ENCODE measurements at places on chromosomes 2 and 18.
A peak's percentile ranks its signal among the peaks of the same experiment; 100 is the strongest.

DNA sequence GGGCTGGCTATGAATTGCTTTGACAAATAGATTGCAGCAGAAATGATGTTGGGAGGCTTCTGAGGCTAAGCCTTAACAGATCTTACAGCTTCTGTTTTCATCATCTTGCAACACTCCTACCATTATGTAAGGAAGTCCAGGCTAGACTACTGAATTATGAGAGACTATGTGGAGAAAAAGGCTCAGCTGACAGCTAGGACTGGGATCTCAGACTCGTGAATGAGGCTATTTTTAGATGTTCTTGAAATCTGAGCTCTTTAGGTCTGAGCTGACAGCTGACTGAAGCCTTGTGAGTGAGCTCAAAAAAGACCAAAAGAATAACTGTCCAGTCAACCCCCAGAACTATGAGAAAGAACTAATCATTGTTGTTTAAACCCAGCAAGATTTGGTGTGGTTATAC, 70.3 kb downstream of the VWC2L start:
- peak; percentile 1 for DNase-seq

GRCh38 chr2:207489251-207489650, 40.5 kb upstream of the CREB1 start:
- no peak for DNase-seq

DNA sequence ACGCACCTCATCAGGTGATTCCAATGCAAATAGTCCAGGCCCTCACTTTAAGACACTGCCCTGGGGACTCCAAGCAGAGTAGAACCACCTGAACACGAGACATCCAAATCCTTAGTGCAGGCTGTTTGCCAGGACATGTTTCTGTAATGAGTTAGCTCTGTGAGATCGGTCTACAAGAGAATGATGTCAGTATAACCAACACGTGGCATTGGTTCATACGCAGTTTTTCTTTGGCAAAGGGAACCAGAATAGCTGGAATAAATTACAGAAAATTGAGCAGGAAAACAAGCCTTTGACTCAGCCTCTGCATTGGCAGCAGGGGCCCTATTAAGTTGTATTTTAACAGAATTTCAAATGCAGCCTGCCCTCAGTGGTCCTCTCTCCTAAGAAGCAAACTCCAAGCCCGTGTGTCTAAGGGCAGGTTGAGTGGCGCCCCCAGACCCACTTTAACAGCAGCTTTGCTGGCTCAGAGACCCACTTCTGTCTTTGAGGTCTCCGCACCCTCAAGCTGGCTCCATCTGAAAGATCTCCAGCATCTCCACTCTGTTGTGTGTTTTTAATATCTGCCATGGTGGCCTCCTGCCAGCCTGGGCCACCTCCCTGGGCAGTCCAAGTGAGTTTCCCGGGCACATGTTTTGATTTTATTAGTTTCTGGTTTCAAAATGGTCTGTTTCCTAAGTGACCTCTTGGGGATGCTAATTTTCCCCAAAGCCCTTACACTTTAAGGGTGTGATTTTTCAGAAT, 61.3 kb downstream of the ALPK2 start:
- peak; percentile 98 for DNase-seq

GRCh38 chr2:160538559-160539355, 45.1 kb upstream of the RBMS1 start:
- DNase-seq, result no peak

GRCh38 chr2:205908212-205909183, 177.5 kb downstream of the INO80D start:
- DNase-seq, result peak; percentile 67

GRCh38 chr2:110657724-110658305, 20.0 kb downstream of the BUB1 start:
- DNase-seq, result no peak

DNA sequence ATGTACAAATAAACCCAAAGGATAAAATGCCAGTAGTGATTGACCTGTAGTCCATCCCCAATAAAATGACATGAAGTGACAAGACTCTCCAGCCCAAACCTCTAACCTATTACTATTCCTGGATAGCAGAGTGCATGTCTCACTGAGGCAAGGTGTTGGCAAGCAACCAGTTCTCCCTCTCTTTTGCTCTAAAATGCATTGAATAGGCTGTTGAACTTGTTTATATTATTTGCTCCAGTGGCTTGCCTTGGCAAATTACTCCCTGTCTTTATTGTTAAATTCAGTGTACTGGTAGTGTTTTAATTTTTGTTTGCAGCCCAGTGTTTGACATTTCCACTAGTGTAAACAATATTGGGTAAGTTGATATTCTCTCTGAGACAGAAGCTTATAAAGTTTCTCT, 70.5 kb downstream of the CSRNP3 start:
- DNase-seq, result no peak

- DNase-seq, result no peak
Observed at GRCh38 chr2:109404681-109405080, 209.1 kb downstream of the SEPTIN10 start.

- DNase-seq, result no peak
Observed at GRCh38 chr2:240554767-240555493, 2.9 kb downstream of the ANKMY1 start.

DNA sequence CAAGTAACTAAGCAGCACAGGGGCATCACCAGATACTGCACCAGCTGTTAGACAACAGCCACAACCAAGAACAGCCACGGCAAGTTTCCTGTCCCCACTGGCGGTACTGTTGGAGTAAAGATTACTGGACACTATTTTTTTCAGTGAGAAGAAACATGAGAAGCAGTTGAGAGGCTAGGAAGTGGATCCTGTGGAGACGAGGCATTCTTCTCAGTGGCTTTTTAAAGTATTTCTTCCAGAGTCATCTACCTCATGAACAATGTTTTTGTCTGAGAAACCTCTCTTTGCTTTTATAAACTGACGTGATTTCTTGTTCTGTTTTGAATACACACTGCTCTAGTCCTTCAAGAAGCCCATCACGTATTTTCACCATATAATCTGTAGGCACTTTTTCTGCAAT, 18.8 kb downstream of the TM4SF20 start:
- no peak for DNase-seq

DNA sequence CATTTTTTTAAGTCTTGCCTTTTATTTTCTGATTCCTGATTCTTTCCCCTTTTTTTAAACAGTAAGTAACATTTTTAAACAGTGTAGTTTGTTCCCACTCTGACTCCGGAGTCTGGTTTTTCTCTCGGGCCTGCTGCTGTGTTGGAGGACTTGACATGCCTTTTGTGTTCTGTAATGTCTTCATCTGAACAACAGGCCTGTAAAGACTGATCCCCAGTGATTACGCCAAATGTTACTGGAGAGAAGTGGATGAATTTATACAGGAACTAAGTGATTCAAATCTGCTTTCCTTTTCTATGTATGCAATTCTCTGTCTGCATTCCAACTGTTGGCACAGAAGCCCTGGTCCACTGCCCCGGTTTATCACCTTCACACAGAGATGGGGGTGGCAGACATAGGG, 54.3 kb upstream of the RMDN2 start:
- DNase-seq, result peak; percentile 61

- peak; percentile 66 for DNase-seq
Observed at GRCh38 chr2:62760555-62760954, 55.0 kb downstream of the EHBP1 start.

GRCh38 chr2:223760838-223761502, 76.4 kb downstream of the AP1S3 start:
- DNase-seq, result peak; percentile 80

- DNase-seq, result no peak
Observed at GRCh38 chr2:33378556-33379210, 97.8 kb upstream of the RASGRP3 start.

- no peak for DNase-seq
Observed at GRCh38 chr18:13642440-13642827, 83.9 kb downstream of the FAM210A start.

DNA sequence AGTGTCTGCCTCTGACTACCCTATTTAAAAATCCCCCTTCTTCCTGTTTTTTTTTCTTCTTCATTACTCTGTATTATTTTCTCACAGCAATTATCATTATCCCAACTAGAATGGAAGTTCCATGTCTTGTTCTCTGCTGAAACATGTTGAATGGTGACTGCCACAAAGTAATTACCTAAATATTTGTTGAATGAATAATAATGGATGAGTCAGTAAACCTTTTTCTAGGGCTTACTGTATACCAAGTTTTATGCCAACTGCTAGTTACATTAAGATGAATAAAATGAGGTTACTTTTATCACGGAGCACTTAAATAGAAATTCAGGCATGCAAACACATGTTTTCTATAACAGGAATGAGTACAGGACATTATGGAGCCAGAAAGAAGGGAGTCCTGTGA, 490.6 kb downstream of the THSD7B start:
- peak; percentile 84 for DNase-seq

DNA sequence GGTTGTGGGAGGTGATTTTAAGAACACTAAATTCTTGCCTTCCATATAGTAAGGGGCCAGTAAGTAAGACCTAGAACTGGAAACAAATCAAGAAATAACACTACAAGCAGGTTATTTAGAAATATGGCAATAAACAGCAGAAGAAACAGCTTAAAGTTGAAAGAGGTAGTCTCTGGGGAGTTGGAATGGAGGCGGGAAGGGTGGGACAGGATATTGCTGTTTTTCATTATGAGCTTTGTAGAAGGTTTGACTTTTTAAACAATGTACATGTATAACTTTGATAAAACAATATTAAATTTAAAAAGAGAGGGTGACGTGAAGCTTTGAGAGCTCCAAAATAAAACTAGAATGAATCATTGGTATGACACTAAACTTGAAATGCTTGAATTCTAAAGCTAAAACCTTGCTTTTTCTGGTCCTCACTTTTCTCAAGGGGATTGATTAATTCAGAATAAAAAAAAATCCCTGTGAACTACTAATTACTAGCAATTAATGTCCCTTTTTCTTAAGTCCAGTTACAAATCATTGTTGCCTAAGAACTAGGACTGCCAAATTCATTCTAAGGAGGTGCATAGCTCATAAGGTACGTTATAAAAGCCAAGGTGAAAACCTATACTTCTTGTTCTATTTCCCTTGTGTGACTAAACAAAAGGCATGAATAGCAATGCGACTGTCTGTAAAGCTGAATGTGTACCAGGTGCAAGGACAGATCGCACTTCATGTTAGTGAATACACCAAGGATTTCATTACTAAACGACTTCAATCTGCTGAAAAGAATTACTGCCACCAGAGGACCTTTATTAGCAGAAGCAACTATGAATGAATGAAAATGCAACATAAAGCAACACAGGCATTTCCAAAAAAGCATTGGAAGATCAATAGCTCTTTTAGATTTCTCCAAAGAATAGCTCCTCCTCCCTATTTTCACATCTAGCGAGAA, 177.5 kb downstream of the RBM43 start:
- DNase-seq, result no peak

- no peak for DNase-seq
Observed at GRCh38 chr2:153584244-153584643, 105.7 kb upstream of the RPRM start.

GRCh38 chr2:170681311-170681710, 33.8 kb upstream of the SP5 start:
- no peak for DNase-seq

- no peak for DNase-seq
Observed at GRCh38 chr18:48892146-48892855, 58.5 kb downstream of the SMAD7 start.

GRCh38 chr18:25089470-25089869, 262.5 kb downstream of the ZNF521 start:
- no peak for DNase-seq

DNA sequence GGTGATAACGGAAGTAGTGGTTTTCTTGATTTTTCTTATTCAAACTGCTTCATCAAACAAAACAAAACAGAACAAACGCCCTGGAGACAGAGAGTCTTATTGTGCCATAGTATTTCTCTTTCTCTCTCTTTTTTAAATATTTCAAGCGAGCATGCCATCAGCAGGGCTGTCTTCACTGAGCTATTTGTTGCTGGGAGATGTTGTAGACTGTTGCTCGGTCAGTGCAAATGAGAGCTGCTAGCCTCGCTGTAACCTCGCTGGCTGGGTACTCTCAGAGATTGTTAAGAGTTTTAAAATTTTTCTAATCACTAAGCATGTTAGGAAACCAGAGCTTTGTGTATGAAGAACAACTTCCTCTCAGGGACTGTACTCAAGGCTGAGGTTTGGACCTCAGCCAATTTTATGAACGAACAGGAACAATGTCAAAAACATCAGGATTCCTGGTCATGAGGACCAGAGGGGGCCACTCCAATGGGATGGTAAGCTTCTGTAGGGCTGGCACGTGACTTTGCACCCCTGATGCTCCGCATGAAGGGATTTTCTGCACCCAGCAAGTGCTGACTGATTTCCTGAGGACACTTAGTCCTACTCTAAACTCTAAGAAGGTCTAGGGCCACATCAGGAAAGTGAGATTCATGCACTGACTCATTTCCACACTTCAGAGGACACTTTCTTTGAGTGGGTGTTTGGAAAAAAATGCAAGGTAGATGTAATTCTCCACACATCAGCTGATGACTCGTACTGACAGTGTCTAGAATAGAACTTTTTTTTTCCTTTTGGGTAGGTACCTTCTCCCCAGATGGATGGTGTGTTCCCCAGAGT, 59.8 kb upstream of the IL1R1 start:
- DNase-seq, result peak; percentile 91

DNA sequence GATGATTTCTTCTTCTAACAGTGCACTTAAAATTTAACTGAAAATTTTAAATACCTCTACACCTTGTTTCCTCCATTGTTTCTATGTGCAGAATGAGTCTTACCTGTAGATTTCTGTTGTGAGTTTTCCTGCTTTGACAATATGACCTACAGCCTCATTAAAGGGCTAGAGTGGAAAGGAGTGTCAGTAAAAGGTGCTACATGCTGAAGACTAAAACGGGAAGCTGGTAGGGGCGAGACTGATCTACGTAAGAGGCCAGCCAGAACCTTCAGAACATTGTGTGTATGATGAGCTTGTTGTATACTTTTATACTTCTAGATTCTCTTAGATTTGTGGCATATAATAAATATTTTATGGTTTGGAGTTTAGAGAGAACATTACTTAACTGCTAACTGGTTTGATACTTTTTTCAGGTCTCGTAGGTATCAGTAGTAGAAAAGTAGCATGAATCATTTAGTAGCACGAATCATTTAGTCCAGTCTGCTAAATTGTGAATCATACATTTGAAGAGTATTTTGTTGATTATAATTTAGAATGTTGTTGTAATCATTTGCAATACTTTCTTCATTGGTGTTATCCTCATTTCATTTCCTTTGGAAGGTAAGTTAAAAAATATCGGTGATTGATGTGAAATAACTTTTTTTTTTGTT, 14.3 kb downstream of the INSIG2 start:
- peak; percentile 38 for DNase-seq

GRCh38 chr2:194203898-194204297, 1453.1 kb upstream of the SLC39A10 start:
- peak; percentile 30 for DNase-seq

GRCh38 chr2:180790891-180791290, 189.5 kb upstream of the UBE2E3 start:
- DNase-seq, result peak; percentile 58

DNA sequence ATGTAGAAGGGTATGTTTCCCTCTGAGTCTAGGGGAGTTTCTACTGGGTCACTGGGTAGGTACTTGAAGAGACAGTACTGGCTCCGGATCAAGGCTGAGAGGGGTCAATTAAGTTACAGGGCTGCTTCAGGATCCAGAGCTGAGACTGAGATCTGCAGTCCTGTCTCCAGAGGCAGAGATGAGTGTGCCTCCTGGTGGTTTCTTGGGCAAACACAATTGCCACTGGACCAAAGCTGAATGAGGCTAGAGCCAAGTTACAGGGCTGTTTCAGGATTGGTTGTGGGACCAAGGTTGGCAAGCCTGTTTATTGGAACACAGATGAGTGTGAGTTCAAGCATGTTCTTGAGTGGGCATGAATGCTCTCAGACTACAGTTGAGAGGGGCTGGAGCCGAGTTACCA, 157.9 kb downstream of the ADCYAP1 start:
- DNase-seq, result no peak

All from fibroblast of skin of right biceps (primary cell).